ENCODE measurements at places on chromosomes 12 and 14.

- peak; percentile 54 for DNase-seq
Observed at GRCh38 chr14:75578786-75579337, 442 bp downstream of the FLVCR2 start.

GRCh38 chr14:64202716-64203115, 91.5 kb downstream of the ESR2 start:
- no peak for DNase-seq

- DNase-seq: no peak
Observed at GRCh38 chr12:113772505-113773030, 193.6 kb downstream of the RBM19 start.

DNA sequence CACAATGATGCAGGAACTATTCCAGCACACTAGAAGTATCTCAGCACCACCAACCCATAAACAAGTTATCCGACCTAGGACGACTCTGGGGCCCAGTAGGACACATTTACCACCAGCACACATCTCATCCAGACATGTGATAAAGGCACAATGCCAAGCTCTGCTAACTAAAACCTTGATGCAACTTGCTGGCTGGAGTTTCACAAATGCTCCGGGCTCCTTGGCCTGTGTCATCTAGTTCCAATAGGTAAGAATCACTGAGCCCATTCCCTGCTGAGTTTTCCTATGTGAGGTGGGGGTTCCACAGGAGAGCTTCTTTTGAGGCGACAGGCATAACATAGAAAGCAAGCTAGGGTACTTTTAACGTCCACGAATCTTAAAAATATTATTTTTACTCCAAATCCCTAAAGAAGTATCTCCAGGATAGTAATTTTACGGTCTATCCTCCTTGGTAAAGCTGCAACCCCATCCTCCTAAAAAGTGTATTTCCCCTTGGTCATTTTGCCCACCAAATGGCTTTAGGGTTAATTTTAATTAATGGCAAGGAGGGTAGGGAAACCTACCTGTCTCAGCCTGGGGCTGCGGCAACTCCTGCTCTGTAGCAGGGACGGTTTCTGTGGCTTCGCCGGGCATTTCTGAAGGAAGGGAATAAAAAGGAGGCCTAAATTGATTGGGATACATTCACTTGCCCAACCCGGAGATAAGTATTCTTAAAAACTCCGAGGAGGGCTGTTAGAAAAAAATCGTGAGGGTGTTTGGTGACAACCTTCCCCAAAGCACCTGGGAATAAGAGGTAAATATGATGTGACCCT, 1.0 kb downstream of the NACA start:
- DNase-seq: peak; percentile 61

GRCh38 chr12:131113568-131114270, 160.0 kb downstream of the ADGRD1 start:
- no peak for DNase-seq

- peak; percentile 47 for DNase-seq
Observed at GRCh38 chr12:53699678-53700025, 23.8 kb upstream of the ATP5MC2 start.

GRCh38 chr14:73176685-73177084, 40.4 kb downstream of the PSEN1 start:
- no peak for DNase-seq

- DNase-seq: no peak
Observed at GRCh38 chr12:124928095-124928911, 13.9 kb upstream of the UBC start.

GRCh38 chr12:17137396-17137795, 531.4 kb upstream of the LMO3 start:
- no peak for DNase-seq

GRCh38 chr14:101495827-101496775, 65.2 kb upstream of the DIO3 start:
- DNase-seq: no peak

- DNase-seq: no peak
Observed at GRCh38 chr12:124347805-124348658, 53.1 kb downstream of the RFLNA start.

GRCh38 chr14:72563676-72564075, 330.2 kb downstream of the DPF3 start:
- DNase-seq: no peak

DNA sequence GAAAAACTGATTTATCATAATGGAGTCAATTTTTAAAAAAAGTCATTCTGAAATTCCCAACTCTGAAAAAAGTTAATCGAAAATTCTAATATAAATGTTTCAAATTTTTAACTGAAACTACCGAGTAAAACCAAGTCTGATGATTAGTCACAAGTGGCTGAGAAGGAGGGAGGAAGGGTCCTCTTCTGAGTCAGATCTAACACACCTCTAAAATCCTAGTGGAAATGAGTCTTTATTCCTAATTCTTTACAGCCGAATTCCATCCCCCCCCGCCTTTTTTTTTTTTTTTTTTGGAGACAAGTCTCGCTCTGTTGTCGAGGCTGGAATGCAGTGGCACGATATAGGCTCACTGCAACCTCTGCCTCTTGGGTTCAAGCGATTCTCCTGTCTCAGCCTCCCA, 37.9 kb downstream of the RAD9B start:
- DNase-seq: no peak

- DNase-seq: peak; percentile 26
Observed at GRCh38 chr14:31949709-31950108, 127.4 kb upstream of the ARHGAP5 start.

DNA sequence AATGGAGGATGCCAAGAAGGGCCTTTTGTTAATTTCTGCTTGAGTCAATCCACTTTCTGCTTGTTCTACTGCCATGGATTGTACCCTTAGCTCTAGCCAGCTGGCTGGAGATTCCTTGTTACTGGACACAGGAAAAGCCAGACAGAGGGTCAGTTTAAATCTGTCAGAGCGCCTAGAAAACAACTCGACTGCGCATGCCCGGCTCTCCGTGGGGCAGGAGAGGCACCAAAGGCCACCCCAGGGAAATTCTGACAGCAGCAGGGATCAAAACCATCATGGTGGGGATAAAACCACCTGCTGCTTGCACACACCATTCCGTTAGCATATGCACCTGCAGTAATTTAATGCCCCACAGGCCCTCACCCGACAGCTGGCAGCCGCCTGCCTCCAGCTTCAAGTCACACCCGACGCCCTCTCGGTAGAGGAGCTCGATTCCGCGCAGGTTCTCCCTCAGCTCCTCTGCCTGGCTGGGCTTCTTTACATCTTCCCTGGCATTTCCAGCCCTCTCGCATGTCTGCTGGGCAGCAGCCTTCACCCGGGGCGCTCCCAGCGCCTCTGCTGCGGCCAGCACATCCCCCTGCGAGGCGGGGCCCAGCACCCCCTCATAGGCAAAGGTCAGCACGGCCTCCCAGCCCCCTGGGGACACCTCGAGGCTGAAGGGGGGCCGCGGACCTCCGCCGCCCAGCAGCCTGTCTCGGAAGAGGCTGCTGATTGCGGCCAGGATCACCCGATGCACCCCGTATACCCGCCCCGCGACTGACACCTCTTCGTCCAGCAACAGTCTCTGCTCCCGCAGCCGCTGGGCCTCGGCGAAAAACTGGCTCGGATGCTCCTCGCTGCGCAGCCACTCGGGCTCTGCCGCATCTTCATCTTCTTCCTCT, 1.0 kb downstream of the KLHL33 start:
- peak; percentile 74 for DNase-seq

DNA sequence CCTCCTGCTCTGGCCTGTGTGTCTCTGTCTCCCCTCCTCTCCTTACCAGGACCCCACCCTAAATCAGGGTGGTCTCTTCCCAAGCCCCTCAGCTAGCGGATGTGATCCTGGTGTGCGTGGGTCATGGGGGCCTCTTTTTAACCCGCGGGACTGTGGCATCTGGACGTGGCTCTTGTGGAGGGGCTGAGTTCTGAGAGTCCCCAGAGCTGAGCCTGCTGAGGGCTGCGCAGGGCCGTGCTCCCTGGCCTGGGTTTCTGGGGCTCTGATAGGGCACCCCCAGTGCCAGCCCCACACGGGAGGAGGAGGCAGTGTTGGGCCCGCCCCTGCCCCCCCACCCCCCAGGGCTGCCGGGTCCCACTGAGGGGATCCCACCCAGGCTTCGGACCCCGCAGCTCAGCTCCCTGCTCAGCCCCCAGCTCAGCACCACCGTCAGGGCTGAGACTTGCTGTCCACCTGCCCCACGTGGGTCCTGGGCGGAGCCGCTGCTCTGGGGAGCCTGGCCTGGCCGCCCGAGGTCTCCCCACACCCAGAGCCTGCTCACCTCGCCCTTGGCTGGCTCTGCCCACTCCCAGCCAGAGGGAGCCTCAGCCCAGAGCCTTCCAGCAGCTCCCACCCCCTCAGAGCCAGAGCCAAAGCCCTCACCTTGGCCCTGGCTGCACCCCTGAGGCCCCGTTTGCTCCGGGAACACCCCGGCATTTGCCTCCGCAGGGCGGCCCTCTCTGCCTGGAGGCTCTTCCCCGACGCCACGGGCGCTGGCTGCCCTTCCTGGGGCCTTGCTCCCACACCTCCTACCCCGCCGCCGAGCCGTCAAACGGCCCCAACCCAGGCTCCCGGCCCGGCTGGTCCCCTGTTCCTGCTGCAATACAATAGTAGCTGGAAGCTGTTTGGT, 31.5 kb downstream of the NOC4L start:
- no peak for DNase-seq

- peak; percentile 75 for DNase-seq
Observed at GRCh38 chr12:119258556-119258955, 76.0 kb upstream of the CCDC60 start.

DNA sequence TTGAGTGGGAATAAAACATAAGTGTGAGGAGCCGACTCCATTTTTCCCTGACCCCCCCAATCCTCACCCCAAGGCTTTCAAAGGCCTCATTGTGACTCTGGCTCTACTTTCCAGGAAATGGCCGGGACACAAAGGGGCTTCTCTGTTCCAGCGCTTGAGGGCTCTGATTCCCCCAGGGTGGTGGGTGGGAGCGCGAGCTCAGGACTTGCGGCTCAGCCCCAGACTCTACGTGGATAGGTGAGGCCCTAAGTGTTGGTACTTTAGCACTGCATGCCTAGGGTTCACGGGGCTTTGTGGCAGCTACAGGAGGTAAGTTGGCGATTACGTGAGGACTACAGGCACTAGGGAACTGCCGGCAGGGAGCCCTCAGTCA, 553 bp downstream of the CNPY2 start:
- peak; percentile 58 for DNase-seq

GRCh38 chr12:62684570-62685295, 218.1 kb downstream of the MON2 start:
- peak; percentile 71 for DNase-seq

GRCh38 chr12:97936165-97936564, 473.6 kb downstream of the RMST start:
- no peak for DNase-seq

GRCh38 chr12:57389033-57389432, 41.8 kb downstream of the R3HDM2 start:
- DNase-seq: no peak
